CD4-positive, alpha-beta T cell treated with Interleukin-10 for 1 hour (primary cell): ENCODE measurements at places on chromosomes 2 and 18.
A peak's percentile ranks its signal among the peaks of the same experiment; 100 is the strongest.

- DNase-seq, result peak; percentile 84
Observed at GRCh38 chr2:108621087-108621559, 86.9 kb downstream of the LIMS1 start.

DNA sequence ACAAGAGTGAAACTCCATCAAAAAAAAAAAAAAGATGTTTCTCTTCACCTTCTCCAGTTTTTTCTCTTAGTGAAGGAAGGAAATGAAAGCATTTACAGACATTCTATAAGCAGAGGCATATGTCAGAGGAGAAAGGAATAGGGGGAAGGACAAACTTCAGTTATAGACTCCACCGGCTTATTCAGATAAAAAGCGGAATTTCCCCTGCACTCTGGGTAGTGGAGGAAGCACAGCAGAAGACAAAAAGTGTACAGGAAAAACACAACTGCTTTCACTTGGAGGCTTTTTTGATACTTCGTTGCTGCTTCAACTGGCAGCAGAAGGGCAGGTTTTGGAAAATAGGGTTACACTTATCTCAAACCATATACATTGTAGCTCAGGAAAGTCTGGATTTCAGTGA, 3.2 kb upstream of the MGAT4A start:
- DNase-seq, result peak; percentile 56

- no peak for DNase-seq
Observed at GRCh38 chr2:75605770-75606529, 40.6 kb upstream of the MRPL19 start.

DNA sequence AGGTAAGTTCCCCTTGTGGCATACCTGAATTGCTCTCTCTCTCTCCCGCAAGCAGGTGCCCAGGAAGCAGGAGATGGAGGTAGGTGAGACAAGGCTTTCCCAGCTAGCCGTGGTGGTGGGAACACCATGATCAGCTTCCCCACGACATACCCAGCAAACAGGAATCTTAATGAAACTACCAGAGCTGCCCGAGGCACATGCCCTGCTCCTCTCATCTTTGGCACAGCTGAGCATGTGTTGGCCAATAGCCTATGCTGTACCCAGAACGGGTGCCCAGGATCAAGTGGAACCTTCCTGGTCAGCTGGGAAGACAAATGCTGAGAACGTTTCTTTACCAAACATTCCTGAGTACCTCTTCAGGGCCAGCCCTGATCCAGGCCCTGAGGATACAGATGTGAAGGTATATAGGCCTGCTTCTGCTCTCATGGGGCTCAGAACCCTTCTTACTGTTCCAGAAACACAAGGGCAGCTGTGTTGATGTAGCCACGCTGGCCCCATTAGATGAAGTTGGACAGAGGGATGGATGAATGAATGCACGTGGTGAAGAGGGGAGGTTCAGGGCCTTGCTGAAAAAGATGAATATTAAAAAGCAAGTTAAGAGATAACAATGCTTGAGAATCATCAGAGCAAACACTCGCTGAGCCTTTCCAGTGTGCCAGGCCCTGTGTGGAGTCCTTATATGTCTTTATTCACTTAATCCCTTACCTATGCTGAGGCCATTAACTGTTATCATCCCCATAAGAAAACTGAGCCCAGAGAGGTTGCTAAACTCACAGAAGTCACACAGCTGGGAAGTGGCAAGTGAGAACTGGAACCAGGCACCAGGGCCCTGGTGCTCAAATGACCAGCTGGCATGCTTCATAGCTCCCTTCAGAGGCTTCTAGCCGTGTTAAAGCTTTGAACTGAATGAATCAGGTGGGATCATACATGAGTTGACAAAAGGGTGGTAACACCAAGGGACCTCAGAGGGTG, 68.8 kb upstream of the TMEM247 start:
- no peak for DNase-seq

DNA sequence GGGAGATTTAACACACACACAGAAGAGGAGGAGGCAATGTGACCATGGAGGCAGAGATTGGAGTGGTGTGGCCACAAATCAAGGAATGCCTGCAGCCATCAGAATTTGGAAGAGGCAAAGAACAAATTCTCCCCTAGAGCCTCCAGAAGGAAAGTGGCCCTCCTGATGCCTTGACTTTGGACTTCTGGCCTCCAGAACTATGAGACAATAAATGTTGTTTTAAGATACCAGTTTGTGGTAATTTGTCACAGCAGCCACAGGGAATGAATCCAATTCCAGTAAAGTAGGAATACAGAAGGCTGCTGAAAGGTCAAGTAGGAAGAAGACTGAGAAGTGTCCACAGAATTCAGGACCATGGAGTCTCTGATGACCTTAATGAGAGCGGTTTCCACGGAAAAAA, 18.1 kb downstream of the PAIP2B start:
- DNase-seq, result no peak

DNA sequence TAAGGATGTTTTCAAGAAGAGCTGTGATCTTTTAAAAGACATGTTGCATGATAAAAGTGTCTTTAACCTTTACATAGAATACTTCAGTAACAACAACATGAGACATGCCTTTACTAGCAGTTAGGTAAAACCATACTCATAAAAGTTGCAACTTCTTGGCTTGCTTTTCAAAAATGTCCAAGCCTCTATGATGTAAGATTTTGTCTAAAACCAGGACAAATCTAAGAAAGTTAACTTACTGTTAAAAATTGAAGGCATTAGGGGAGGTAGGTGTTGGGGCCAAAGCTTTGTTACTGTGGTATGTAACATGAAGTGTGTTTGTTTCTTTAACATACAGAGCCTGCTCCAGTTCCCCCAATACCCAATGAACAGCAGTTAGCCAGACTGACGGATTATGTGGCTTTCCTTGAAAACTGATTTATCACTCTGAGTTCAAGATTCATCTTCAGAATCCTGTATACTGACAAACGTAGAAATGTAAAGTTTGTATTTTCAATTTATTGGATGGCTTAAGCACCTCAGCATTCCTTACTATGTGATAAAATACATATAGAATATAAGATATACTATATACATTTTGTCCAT, 11.7 kb downstream of the COPS8 start:
- no peak for DNase-seq

DNA sequence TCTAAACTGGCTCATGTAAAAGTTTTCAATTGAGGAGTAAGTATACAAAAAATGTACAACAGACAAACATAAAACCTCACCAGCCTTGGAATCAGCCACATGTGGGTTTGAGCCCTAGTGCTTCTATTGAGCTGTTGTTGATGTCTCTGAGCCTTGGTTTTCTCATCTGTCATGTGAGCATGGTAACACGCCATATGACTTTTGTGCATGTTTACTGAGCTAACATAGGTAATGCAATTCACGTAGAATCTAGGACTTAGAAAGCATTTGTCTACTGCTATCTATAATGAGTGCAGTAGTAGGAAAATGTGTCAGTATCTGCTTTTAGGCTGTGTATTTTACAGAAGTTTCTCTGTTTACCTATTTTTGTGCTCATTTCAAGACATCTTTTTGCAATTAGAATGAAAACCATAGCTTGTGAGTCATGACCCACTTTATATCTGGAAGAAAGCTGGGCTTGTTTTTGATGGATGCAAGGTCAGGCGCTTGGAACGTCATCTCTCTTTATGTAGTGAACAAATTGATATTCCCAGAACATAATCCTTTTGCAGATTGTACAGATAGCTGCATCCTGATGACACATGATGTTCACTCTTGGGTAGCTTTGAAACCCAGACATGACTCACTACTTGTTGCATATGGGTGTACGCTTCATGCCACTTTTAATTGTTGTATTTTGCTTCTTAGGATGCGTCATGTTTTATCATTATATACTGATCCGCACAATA, 94.3 kb downstream of the RNF144A start:
- DNase-seq, result no peak

- no peak for DNase-seq
Observed at GRCh38 chr2:172680436-172681068, 55.1 kb upstream of the RAPGEF4 start.

- no peak for DNase-seq
Observed at GRCh38 chr18:67600181-67601180, 84.0 kb upstream of the DSEL start.

DNA sequence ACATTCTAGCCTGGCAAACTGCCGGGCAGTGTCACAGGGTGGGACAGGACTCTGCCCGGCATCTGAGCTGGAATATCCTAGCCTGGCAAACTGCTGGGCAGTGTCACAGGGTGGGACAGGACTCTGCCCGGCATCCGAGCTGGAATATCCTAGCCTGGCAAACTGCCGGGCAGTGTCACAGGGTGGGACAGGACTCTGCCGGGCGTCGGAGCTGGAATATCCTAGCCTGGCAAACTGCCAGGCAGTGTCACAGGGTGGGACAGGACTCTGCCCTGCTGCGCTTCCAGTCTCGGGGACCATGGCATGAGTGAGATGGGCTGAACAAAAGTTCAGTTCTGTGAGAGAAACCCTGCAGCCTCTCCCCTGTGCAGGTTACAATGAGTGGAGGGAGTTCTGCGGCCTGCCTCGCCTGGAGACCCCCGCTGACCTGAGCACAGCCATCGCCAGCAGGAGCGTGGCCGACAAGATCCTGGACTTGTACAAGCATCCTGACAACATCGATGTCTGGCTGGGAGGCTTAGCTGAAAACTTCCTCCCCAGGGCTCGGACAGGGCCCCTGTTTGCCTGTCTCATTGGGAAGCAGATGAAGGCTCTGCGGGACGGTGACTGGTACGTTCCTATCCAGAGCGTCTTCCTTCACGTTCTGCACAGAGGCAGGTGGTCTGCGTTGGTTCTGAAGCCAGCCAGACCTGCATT, 80.3 kb downstream of the TPO start:
- no peak for DNase-seq

DNA sequence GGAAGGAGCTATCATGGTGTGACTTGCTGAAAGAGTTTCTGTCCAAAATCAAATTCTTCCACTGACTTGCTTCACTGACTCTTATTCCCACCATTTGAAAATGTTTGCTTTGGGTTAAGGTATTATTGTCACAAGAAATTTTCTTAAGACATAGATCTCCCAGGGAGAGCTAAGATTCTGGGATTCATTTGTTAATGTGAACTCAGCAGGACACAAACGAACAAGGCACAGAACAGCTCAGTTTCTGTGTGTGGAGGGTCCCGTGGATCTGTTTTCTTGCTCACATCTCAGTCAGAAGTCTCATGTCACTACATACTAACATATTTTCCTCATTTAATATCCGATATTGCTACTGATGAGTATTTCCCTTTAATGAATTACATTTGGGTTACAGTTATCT, 8.2 kb upstream of the HNRNPA3 start:
- DNase-seq, result no peak

GRCh38 chr2:51011254-51011653, 20.7 kb downstream of the NRXN1 start:
- no peak for DNase-seq

GRCh38 chr18:2654169-2654927, 1.2 kb upstream of the SMCHD1 start:
- DNase-seq, result no peak

DNA sequence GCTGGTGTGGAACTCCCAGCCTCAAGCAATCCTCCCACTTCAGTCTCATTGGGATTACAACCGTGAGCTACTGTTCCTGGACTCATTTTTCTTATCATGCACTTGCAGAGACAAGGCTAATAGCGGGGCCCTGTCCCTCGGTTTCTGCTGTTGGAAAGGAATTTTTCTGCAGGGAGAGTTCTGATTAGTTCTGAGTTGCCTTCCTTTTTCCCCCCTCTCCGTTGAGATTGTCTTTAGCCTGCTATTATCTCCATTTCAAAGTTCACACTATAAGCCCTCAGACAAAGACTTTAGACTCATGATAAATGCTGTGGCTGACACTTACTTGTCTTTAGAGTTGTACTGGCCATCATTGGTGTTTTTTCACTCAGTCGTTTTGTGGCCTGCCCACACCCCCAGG, 97.2 kb downstream of the NCOA1 start:
- DNase-seq, result no peak

DNA sequence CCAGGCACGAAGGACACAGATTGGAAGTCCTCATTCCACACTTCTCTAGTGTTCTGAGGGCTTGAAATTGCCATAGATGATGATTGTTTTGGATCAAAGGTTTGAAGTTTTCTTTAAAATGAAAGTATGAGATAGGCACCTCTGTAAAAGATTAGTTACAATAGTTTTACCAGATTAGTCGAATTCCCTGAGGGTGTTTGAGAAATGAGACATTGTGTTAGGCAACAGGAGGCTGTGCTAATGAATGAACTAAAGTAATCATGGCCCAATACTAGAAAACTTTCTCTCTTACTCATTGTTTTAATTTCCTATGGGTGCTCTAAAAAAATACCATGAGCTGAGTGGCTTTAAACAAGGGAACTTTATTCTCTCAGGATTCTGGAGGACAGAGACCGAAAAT, 421.7 kb downstream of the RNF144A start:
- no peak for DNase-seq

GRCh38 chr2:239873656-239874635, 151.2 kb downstream of the NDUFA10 start:
- no peak for DNase-seq

DNA sequence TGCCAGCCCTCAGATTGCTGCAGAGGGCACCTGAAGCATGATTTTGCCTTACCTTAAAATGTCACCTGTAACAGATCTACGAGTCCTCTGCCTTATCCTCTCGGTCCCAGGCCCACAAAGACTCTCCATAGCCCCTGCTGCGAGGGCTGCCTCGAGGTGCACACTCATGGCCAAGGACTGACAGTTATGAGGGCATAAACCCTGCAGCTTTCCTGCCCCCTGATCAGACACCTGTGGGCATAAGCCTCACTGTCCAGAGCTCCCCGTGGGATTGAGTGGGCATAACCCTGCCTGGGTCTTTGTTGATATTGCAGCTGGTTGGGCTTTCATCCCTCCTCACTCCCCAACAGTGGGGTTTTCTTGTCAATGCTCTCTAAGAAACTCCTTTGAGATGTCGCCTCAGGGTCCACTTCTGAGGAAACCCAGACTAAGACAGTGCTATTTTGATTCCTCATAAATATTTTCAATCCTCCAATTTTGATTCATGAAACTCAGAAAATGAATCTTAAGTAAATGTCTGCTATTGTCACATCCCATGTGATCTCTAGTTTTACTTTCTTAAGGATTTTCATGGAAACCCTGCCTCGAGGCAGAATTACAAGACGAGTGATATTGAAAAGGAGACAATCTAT, 108.5 kb upstream of the NCK2 start:
- DNase-seq, result no peak

DNA sequence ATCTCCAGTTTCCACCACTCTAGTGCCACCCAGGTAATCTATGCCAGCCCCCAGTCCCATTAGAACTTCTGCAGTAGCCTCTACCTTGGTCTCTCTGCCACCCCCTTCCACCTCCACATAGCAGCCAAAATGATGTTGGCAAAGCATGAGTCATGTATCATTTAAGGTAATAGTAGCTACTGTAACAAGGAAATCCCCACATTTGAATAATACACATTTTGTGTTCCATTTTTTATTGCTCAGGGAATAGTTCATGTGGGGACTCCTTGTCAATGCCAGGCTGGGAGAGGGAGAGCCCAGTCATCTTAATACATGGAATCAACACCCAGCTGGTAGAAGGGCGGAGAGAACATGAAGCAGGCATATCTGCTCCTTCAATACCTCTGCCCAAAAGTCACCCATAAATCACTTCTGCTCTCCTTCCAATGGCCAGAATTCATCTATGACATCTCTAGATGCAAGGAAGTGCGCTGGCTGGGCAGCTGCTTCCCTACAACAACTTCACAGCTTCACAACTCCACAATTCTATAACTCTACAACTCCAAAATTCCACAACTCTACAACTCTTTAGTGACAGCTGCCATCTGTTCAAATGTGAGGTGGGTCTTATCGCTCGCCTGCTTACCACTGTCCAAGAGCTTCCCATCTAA, 70.6 kb upstream of the GLS start:
- DNase-seq, result no peak
